ENCODE measurements at places on chromosomes 7 and 10.
A peak's percentile ranks its signal among the peaks of the same experiment; 100 is the strongest.

GRCh38 chr10:7635408-7636125 is 31.2 kb downstream of the ITIH5 start:
- DNase-seq, result no peak

- no peak for DNase-seq
Observed at GRCh38 chr10:106044503-106044902, 1120.0 kb downstream of the SORCS1 start.

DNA sequence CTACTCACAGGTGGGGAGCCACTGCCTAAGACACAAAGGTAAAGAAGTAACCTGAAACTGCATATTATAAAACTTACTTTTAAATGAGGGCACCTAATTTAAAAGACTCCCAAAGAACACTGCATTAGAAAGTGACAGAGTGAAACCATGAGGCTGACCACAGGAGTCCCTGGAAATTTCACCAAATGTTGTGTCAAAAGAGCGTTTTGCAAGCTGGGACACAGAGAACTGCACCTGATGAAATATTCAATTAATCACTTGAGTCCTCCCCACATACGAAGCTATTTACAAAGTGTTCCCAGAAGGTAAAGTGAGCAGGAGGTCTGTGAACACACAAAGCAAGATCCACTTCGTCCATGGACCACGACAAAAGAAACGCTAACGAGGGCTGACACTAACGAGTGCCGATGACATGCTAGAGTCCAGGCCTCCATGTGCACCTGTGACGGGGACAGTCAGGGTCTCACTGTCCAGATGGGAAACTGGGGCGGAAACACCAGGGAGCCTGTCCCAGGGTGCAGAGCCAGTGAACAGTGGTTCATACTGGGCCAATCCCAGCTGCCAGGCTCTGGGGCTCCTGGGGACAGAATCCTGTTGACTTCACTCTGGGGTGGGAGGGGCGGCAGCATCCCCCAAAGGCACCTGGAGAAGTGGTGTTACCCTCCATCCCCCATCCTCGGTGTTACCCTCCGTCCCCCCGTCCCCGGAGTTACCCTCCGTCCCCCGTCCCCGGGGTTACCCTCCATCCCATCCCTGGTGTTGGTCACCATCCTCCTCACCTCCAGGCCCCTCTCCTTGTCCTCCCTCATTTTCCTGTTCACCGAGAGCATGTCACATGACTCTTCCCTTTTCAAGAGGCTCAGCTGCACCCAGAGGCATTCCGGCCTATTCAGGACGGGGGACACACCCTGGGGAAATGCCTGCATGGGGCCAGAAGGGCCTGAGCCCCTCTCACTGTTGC is 63.4 kb downstream of the DIP2C start:
- no peak for DNase-seq

GRCh38 chr10:33178026-33178755 is 156.3 kb downstream of the NRP1 start:
- DNase-seq, result no peak

DNA sequence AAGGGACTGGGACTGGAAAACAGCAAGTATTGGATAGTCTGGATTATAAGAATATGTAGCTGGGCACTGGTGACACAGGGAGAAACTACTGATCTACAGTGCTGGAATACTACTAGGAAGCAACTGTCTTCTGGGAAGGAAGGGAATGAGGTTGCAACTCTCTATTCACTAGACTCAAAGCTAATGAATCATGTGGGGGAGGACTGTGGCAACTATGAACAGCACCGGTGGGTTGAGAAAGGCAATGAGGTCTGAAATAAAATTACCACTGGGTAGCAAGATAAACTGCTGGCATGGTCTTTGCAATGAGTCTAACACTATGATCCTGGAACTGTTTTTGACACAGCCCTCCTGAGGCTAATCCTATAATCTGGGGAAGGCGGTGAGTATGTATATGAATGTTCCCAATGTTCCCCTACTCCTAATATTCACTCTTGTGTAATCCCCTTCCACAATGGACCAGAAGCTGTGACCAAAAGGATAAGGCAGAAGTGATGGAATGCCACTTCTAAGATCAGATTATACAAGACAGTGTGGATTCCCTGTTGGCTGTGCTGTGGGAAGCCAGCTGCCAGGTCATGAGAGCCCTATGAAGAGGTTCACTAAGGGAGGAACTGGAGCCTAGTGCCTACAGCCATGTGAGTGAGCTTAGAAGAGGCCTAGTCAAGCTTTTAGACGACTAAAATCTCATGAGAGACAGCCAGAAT is 101.3 kb upstream of the DNAJB12 start:
- DNase-seq, result peak; percentile 9

GRCh38 chr7:149071641-149072437 is 18.7 kb downstream of the ZNF786 start:
- DNase-seq, result peak; percentile 56

DNA sequence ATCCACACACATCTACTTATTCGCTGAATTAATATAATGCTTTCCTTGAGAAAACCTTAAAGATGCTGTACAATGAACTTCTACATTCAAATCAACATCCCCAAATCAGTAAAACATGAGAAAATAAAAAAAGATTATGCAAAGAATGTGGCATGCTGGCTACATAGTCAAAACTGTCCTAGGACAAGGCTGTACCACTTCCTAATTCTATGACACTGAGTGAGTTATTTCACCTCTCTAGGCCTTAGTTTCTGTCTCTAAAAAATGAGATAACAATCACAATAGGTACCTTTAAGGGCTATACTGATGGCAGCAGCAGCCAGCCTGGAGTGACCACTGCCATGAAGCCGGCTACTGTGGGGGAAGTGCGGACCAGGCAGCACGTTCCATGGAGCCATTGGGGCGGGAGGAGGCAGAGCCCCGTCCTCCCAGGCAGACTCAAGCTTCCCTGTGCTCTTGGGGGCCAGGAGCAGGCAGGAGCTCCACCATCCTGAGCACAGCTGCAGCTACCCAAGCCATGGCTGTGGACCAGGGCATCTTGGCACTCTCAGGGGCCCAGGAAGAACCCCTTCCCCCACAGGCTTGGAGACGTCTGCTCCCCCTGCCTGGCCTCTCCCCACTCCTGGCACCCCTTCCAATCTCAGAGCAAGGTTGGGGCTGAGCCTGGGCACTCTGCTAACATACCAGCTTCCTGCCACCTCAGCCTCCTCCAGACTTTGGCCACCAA is 110.2 kb downstream of the ELAPOR2 start:
- no peak for DNase-seq

- no peak for DNase-seq
Observed at GRCh38 chr10:81036257-81036656, 498.6 kb downstream of the SH2D4B start.

DNA sequence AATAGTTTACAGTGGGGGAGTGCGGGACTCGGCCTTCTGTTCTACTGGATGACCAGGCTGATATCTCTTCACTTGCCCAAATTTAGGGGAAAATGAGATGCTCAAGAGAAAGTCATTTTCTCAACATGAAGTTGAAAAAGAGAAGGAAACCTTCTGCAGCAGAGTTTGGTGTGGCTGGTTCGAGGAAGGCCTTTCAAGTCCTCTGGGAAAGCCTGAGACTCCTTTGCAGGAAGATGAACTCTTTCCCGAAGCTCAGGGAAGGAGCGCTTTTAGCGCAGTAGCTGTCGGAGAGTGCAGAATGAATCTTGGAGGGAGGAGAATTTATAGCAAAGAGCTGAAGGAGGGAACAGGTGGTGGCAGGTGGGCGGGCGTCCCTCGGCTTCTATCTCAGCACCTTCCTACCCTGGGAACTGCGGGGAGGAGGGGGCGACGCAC is at the start of gene ATOH7:
Gene ATOH7 (minus strand): TSS at position 297 of the 435 bp plus-strand sequence. CDS start 436 bp downstream, outside the sequence.
- no peak for DNase-seq

GRCh38 chr10:31071232-31072005 is 39.8 kb upstream of the ZNF438 start:
- no peak for DNase-seq

DNA sequence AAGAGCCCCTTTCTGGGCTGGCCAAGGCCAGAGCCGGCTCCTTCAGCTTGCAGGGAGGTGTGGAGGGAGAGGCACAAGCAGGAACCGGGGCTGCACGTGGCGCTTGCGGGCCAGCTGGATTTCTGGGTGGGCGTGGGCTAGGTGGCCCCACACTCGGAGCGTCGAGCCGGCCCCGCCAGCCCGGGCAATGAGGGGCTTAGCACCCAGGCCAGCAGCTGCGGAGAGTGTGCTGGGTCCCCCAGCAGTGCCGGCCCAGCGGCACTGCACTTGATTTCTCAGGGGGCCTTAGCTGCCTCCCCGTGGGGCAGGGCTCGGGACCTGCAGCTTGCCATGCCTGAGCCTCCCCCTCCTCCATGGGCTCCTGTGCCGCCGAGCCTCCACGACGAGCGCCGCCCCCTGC is 48.1 kb downstream of the SH2D4B start:
- DNase-seq, result no peak

DNA sequence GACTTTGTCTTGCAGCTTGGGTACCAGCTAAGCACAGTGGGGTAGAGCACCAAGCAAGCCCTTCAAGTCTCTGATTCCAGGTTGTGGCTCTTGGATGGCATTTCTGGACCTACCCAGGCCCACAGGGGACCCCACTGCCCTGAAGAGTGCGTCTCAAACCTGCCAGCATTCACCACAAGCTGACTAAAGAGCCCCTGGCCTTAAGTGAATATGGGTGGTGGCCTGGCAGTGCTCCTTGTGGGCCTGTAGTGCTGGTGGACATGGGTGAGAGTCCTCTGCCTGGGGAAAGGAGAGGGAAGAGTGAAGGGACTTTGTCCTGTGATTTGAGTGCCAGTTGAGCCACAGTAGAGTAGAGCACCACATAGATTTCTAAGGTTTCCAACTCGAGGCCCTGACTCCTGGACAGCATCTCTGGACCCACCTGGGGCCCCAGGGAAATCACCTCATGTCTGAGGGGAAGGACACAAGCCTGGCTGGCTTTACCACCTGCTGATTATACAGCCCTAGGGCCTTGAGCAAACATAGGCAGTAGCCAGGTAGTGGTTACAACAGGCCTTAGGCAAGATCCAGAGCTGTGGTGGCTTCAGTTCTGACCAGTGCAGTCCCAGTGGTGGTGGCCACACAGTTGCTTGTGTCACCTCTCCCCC is 23.7 kb downstream of the GSDME start:
- no peak for DNase-seq

DNA sequence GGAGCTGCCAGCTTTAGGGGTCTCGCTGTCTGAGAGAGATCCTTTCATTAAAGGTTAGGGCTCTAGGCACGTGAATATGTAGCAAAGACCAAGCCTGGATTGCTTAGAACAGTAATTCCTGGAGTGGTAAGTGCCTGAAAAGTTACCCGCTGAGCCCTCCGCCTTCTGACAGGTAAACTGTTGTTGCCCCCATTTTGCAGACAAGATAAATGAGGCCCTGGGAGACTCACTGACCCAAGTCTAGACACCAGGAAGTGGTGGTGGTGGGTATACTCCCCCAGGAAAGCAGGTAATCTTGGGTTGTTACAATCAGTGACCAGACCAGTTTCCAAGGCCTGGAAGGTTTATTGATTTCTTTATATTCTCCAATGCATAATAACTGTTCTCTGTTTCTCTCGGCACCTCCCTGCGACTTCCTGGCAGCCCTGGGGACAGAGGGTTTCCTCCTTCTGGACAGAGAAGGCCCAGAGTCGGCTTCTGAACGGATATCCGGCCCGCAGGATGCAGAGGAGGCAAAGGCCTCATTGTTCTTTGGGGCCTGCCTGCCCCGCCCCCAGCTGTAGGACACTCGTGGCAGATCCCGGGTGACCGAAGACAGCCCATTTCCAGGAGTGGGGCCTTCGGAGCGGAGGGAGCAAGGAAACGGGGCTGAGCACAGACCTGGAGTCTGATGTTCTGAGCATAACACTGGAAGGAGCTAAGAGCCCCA is 1.3 kb upstream of the GRK5 start:
- peak; percentile 78 for DNase-seq

- DNase-seq, result no peak
Observed at GRCh38 chr7:158291998-158292397, 295.6 kb downstream of the PTPRN2 start.

All from hematopoietic multipotent progenitor cell treated with erythropoietin and hydrocortisone succinate and interleukin-3 and kit ligand, for 8 days (in vitro differentiated cells).